ENCODE measurements at places on chromosomes 4 and X.
A peak's percentile ranks its signal among the peaks of the same experiment; 100 is the strongest.

GRCh38 chr4:47061435-47061834, 30.1 kb downstream of the GABRB1 start:
- no peak for DNase-seq

- no peak for DNase-seq
Measured at GRCh38 chr4:172844556-172844955, 324.1 kb upstream of the GALNT7 start.

DNA sequence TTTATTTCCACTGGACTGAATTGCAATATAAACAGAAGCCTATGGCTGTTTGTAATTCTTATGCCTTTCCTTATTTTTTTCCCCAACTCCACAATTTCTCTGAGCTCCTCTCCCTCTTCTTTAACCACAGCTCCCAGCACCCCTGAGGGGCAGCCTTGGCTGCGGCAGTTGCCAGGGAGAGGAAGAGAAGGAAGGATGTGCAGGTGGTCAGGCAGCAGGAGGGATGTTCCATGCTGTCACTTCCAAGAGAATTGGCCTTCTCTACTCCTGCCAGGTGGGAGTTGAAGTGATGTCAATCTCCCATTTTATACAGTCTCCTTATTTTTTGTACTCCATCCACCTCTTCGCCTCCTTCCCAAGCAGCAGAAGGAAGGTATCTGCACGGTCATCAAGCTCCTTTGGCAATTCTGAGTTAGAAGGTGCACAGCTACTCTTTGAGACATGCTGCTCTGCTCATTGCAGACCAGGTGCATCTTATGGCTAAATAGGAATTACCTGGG, 343.3 kb upstream of the RPS6KA3 start:
- no peak for DNase-seq

GRCh38 chr4:121877041-121877773, 6.9 kb upstream of the BBS7 start:
- no peak for DNase-seq

- DNase-seq: no peak
Measured at GRCh38 chrX:22060415-22061280, 28.5 kb downstream of the PHEX start.

DNA sequence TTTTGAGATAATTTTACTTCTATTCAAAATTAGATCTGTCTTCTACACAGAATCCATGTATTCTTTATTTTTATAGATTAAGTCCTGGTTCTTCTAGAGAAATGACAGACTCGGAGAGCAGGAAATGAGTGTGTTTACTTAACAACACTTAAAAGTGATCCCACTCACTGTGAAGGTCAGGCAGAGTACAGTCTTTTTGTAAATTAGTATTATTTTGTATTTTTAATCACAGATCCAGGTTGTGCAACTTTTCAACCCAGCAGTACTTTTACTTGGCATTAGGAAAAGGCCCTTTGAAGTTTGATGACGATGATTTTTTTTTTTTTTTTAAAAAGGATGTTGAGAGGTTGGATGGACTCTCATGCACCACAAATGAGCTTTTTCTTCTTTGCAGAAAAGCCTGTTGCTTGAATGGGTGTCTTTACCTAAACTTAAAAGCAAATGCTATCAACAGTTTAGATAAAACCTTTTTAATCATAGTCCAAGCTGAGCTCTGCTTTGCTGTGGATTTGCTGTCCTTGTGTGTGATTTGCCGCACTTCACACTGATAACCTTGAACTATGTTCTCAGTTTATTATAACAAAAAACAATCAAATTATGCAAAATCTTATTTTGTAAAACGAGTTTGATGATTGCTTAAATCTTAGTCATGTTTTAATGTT, 114.1 kb downstream of the MXRA5 start:
- DNase-seq: no peak

GRCh38 chr4:37304612-37305011, 60.1 kb downstream of the NWD2 start:
- no peak for DNase-seq

GRCh38 chr4:128862608-128863311, 53.3 kb downstream of the JADE1 start:
- no peak for DNase-seq

- DNase-seq: peak; percentile 84
Measured at GRCh38 chr4:117084866-117085701, at the start of gene TRAM1L1. TSS of gene TRAM1L1 (minus strand) at chr4:117085576. CDS start at chr4:117085393, 183 bp downstream.

DNA sequence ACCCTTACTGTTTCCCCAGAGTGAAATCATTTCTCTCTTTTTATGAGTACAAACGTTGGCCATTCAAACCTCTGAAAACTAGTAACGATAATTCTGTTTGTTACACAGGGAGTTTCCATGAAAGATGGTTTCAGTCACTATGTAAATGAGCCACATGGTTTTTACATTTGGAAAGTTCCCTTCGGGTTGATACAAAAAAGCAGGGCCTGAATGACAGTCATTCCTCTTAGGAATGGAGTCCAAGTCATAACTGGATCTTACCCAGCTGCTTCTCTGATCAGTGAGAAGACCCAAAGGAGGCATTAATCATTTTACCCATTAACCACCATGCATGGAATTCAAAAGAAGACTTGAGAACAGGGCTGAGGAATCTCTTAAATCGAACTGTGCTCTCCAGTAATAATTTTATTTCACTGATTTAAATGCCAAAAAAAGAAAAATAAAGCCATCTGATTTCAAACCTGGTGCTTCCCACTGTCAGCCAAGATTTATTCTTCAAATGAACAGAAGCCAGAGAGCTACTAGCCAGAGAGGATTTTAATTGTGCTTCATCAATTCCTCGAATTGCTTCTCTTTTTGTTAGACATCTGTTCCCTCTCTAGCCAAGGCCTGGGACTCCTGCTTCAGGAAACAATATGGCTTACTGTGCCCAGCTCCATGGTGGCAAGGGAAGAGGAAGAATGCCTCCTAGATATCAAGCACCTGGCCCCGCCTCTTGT, 3.2 kb downstream of the SOWAHB start:
- DNase-seq: no peak
